NCI-H526 treated with DMSO at 0.1 percent for 48 hours (cell line): ENCODE measurements at places on chromosomes 3 and 15.

GRCh38 chr3:51759203-51759602 lies 19.8 kb downstream of the IQCF6 start:
- DNase-seq, result no peak

GRCh38 chr3:160374472-160374871 lies 24.6 kb downstream of the IFT80 start:
- DNase-seq, result no peak

- DNase-seq, result no peak
These were observed 144.1 kb upstream of the TPRG1 start for GRCh38 chr3:189027626-189028155.

GRCh38 chr3:189324538-189325138 lies 152.9 kb downstream of the TPRG1 start:
- DNase-seq, result peak; percentile 69

DNA sequence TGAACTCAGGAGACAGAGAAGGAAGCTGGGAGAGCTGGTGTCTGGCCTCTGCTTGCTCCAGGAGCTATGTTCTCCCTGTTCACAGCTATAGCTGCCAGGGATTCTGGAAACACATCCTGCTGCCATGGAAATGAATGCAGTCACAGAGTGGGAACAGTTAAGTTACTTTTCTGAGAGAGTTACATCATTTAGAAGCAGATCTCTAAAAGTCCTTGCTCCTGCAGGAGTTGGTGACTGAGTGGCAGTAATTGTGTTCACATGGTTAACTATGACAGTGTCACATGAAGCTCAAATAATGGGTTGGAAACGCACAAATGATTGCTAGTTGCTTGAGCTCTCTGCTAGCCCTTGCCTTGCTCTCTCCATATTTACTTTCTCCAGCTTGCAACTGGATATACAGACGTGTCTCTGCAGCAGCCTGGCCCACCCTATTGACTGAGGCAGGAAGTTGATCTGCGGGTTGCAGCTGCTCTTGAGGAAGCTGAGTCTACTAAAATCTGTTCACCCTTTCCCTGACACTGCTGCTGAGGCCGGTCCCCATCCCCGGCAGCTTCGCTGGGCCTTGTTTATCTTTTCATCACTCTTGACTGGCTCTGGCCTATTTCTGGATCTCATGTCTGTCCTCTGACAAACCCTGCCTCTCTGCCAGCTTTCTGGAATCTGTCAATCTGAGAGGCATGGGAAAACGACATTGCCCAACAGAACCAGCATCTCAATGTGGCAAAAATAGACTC lies 16.7 kb upstream of the ISLR start:
- no peak for DNase-seq

- no peak for DNase-seq
These were observed 1215.2 kb downstream of the SI start for GRCh38 chr3:163863146-163863545.

DNA sequence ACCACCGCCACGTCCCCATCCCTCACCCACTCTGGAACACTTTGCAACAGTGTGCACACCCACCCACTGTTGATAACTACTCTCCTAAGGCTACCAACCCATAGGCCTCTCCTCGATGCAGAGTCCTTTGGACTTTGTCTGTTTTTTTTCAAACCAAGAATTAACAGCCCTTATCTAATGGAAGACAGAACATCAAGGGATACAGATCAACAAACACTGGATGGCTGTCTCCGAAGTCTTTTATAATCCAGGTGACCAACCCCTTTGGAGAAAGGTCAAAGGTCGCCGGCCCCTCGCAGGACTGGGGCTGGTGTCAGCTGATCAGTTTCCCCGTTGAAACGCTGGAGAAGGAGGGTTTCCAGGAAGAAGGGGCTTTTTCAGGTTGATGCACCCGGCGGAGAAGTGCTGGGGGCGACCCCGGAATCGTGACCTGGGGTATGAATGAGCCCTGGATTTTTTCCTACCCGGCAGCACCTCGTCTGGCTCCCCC lies 532 bp downstream of the B4GALT4 start:
- DNase-seq, result peak; percentile 40

GRCh38 chr3:80424951-80425350 lies 657.2 kb upstream of the ROBO1 start:
- DNase-seq, result no peak

- no peak for DNase-seq
These were observed 27.6 kb upstream of the CXCR6 start for GRCh38 chr3:45915518-45916231.

DNA sequence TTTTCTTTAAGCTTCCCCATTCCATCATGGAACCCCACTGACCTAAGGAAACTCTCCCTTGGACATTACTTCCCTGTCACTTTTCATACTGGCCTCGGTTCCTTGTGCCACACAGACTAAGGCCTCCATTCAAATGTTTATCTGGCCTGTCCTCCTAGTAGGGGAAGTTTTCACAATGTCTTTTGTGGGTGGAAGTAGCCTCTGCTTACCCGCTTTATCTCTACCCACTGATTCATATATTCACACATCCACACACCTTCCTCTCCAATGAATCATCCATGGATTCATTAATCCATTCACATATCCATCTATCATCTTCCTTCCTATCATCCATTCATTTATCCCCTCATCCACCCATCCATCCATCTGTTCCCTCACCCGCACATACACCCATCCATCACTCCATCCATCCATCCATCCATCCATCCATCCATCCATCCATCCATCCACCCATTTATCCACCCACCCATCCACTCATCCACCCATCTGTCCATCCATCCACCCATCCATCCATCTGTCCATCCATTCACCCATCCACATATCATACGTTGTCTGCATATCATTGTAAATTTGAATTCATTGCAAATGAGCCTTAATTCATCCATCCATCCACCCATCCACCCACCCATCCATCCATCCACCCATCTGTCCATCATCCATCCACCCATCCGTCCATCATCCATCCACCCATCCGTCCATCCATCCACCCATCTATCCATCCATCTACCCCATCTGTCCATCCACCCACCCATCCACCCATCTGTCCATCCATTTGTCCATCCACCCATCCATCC lies 49.1 kb downstream of the IQSEC1 start:
- no peak for DNase-seq

- DNase-seq, result no peak
These were observed 31.1 kb upstream of the DYNC1LI1 start for GRCh38 chr3:32601722-32602121.

GRCh38 chr3:150385296-150386242 lies 22.5 kb upstream of the TSC22D2 start:
- no peak for DNase-seq

DNA sequence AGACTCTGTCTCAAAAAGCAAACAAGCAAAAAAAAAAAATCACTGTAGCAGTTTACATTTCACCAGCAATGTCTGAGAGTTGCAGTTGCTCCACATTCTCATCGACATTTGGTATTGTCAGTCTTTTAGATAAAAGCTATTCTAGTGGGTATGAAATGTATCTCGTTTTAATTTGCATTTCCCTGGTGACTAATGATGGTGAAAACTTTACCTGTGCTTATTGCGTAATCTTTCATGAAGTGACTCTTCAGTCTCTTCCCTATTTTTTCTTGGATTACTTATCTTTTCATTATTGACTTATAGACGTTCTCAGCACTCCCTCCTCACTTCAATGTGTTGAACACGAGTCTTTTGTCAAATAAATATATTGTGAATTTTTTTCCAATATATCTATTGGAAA lies 37.2 kb upstream of the CLSTN2 start:
- DNase-seq, result no peak

GRCh38 chr3:123791898-123792297 lies 92.2 kb downstream of the MYLK start:
- no peak for DNase-seq

- no peak for DNase-seq
These were observed 4.0 kb upstream of the DAG1 start for GRCh38 chr3:49466085-49466484.

DNA sequence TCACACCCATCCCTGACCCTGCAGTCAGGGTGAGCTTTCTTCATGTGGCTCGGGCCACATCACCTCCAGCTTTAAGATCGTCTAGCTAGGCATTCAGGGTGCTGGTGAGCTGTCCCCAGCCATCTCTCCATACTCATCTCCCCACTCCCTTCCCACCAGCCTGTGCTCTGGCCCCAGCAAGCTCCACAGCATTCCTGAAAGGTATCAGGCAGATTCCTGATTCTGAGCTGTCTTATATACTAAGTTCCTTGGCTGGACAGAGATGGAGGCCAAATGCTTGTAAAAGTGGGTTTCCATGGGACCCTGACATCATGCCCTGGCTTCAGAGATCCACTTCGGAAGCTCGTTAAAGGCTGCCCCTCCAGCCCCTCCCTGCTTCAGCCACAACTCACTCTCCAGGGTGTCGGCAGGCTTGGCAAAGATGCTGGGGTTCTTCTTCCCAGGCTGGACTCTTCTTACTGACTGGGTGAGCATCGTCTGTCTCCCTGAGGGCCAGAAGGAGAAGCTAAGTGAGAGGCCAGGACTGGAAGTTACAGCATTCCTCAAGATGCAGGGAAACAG lies 3.9 kb downstream of the CILP start:
- DNase-seq, result no peak

GRCh38 chr3:118682921-118683320 lies 351.7 kb downstream of the IGSF11 start:
- DNase-seq, result no peak

DNA sequence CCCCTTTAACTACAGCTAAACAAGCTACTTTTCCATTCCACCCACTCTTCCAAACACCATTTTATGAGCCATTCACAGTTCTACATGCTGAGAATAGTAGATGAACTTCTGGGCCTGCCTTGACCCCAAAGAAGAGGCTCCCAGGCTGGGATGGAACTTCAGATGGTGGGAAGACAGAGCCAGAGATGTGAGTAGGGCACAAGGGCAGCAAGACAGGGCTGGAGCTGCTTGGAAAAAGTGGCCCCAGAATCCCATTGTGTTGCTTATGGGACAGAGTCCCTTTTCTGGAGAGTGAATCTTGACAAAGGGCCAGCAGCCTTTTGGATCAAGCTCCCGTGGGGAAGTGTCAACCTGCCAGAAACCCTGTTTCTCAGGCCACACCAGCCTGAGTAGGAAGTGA lies 516.5 kb upstream of the PPP2R3A start:
- DNase-seq, result no peak

DNA sequence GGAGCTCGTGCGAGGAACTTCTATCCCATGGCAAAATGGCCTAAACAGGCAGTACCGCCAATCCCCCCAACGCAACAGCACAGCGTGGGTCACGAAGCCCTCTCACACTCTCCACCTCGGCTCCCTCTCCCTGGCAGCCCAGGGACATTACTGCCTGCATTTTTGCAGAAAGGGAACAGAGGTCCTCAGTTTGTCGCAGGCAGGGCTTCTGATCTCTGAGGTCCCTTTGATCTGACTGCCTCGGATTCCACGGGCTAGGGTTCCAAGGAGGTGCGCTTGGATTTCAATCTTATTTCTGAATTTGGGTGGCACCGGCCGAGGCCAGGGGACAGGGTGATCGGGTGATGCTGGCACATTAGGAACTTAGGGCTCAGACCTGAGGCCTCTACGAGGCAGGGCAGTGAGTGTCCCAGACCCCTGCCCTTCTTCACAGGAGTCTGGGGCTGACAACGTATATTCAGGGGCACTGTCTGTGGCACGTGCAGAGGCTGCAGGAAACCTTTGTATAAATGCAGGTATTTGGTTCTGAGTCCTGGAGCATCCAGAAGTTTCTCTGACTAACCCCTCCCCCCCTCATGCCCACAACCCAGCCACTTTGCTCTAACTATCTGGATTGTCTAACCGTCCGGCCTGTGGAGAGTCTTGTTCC lies 197.9 kb downstream of the XXYLT1 start:
- no peak for DNase-seq

- no peak for DNase-seq
These were observed 152.8 kb downstream of the KCNAB1 start for GRCh38 chr3:156273111-156273694.

- DNase-seq, result no peak
These were observed 21.6 kb downstream of the MESD start for GRCh38 chr15:80967991-80968510.

GRCh38 chr3:126029241-126029640 lies 54.7 kb downstream of the SLC41A3 start:
- no peak for DNase-seq

DNA sequence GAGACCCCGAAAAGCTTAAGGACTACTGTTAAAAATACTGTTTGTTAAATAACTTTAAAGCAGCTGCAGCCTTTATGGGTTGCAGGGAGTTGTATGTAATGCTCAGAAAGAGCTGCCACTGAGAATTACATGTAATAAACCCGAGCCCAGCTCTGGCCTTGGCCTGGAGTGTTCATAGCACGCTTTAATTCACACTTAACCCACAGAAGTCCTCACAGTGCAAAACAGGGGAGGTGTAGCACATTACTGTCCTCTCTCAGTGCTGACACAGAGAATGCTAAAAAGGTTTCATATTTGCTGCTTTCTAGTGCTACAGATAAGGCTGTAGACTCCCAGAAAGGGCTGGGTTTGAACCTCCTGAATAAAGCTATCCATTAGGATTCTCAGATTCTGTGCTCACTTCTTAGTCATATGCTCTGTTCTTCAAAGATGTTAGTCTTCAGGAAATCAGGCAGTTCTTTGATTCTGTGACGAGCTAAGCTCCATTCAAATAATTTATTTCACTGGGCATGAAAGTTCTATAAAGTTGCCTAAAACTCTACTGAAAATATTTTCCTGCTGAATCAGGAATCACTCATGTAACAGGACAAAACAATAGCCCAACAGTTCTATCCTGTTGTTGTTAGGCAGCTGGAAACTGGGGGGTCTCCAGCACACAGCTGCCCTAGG lies 108.0 kb downstream of the SENP2 start:
- DNase-seq, result no peak

GRCh38 chr15:47523681-47524475 lies 193.4 kb upstream of the SEMA6D start:
- no peak for DNase-seq

DNA sequence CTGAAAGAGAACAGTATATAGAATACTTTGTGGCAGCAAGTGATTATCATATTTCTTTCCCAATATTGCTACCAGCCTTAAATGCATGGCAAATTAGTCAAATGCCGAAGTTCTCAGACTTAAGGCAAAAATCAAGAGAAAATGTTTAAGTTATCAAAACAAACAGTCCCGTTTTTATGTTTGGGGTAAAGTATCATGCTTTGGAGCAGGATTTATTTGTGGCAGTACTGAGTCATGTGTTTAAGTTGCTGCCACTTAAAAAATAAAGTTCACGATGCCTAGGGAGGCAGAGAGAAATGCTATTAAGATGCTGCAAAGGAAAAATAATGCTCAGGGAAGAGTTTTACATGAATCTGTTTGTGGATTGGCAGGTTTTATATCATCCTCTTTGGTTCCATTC lies 417.4 kb upstream of the MDFIC2 start:
- no peak for DNase-seq

DNA sequence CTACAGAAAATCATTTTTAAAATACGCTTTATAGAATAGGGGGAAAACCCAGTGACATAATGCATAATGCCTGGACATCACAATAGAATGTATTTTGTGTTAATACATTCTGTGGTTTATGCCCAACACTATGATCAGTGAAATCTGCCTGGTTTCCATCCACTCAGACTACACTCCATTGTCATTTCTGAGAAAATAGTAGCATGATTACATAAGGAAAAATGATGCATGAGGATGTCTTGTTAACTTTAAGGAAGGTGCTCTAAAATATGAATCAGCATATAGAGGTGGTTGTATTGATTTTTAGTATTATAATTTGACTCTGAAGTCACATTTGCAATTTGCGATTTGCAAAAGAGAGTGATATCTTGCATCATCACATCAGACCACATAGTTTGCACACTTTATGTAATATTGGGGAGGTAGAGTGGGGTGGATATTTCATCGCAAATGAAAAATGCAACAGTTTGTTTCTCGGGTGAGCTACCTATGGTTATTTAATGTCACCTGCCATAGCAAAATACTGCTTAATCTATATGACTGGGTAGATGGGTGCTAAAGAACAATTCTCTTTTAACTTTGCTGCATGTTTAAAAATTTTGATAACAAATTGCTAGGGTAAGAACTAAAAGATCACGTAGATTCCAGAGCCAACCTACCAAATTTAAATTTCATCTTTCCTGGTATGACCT lies 403.9 kb downstream of the IL5RA start:
- no peak for DNase-seq
